ENCODE measurements at places on chromosomes 7 and 10.

GRCh38 chr10:43817368-43817767 lies 168.7 kb upstream of the ZNF32 start:
- no peak for DNase-seq

DNA sequence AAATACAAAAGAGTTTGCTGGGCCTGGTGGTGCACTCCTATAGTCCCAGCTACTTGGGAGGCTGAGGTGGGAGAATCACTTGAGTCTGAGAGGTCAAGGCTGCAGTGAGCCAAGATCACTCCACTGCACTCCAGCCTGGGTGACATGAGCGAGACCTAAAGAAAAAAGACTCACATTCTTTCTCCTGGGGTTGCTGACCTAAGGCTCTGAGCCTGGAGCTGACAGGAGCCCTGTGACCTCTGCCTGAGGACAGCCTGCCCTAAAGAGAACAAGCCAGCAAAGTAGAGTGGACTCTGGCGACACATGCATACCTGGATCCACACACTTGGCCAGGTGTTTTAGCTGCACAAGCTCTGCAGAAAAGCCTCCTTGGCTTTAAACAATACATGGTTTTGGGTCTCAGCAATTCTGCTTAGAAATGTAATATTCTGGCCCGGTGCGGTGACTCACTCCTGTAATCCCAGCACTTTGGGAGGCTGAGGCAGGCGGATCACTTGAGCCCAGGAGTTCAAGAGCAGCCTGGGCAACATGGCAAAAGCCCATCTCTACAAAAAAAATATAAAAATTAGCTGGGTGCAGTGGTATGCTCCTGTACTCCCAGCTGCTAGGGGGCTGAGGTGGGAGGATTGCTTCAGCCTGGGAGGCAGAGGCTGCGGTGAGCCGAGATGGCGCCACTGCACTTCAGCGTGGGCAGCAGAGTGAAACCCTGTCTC lies 58.4 kb downstream of the TMEM209 start:
- no peak for DNase-seq

DNA sequence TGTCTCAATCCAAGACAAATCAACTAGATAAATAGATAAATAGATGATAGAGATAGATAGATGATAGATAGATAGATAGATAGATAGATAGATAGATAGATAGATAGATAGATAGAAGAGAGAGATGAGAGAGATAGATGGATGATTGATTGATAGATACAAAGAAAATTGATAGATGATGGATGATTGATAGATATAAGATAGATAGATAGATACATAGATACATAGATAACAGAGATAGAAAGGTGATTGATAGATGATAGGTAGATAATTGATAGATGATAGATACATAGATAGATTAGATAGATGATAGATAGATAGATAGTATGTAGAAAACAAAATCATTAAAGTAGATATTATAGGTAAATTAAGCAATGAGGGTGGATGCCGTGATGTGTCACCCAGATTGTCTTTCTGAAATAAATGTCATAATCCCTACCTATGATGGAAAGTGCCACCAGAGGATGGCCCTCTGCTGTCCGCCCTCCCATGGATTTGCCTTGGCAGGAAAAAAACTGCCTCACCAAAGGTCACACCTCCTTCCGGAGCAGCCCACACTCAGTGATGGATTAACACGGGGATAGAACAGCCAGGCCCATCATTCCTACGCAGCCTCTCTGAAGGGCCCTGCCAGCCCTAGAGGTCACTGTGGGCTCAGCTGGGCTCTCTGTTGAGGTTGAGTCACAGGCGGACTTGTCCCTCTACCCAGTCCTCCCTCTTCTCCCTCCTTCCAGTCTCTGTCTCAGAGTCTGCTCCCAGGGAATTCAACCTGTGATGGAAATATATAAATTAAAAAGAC lies 50.8 kb downstream of the KCNH2 start:
- DNase-seq = no peak

DNA sequence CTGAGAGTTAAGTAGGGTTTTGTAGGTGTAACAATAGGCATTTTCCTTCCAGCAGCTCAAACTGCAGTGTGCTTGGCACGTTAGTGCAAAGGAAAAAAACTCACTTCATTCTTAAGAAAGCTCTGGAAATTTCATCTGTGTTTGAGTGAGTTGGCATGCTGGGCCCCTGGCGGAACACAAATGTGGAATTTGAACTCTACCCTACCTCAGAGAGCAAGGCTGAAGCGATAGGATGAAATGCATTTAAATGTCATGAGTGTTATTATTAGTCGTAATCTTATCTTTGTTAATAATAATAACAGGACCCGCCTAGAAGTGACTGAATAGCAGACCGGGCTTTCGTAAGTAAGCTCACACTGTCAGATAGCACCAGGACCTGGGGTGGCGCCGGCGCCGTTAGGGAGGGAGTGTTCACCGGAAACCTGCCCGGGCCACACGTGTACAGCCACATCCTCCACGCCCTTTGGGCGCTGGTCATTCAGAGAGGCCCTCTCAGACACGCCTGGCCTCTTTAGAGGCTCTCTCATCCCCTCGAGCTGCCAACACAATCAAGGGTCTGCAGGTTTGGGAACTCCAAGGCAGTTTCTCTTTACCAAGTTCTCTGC lies 63.5 kb downstream of the GRK5 start:
- no peak for DNase-seq

DNA sequence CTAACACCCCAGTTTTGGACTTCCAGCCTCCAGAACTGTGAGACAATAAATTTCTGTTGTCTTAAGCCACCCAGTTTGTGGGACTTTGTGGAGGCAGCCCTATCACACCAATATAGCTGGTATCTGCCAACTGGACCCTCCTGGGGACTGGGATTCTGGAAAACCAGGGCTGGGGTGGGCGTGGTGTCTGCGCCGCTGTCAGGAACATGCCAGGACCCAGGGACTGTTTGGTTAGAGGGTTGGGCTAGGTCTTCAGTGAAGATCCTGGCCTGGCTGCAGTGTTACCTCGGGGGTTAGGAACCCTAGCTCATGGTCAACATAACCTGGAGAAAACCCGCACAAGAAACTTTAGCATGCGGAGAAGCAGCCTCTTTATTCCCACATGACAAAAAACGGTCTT lies 42.6 kb downstream of the PNLIPRP2 start:
- no peak for DNase-seq

GRCh38 chr7:33757563-33758165 lies 147.7 kb upstream of the BMPER start:
- DNase-seq = peak; percentile 49

DNA sequence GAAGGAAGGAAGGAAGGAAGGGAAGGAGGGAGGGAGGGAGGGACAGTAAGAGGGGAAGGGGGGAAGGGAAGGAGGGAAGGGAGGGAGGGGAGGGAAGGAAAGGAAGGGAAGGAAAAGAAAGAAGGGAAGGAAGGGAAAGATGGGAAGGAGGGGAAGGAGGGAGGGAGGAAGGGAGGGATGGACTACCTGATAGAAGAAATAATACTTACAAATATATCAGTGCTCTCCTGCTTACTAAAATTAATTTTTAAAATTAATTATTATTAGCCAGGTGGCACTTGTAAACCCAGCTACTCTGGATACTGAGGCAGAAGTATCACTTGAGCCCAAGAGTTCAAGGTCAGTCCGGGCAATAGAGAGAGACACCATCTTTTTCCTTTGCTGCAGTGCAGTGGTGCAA lies 18.5 kb downstream of the ZC3HC1 start:
- DNase-seq = no peak

GRCh38 chr10:11553773-11554381 lies 57.6 kb downstream of the USP6NL start:
- peak; percentile 79 for DNase-seq

DNA sequence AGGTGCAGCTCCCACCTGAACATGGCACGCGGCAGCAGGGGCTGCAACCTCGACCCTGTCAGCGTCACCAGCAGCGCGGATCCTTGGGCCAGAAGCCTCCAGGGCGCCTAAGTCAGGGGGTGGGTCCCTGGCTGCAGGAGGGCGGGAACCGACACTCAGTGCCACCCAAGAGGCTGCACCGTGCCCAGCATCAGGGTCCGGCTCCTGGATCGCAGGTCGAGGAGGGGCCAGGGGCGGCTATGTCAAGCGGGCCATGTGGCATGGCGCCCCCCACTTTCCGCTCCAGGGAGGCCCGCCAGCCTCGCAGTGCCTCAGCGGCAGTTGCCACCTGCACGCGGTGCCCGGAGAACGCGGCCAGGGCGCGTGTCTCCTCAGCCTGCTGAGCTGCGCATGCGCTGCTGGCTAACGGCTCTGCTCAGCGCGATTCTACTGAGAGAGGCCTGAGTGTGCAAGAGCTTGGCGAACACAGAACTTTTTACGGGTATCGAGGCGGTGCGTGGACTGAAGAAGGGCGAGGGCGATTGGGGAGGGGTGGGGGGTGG lies at the start of gene ANKRD30A:
Gene ANKRD30A, plus strand, starts transcription at position 408 of the 542 bp plus-strand sequence. CDS start 190 bp downstream, outside the sequence.
- no peak for DNase-seq

DNA sequence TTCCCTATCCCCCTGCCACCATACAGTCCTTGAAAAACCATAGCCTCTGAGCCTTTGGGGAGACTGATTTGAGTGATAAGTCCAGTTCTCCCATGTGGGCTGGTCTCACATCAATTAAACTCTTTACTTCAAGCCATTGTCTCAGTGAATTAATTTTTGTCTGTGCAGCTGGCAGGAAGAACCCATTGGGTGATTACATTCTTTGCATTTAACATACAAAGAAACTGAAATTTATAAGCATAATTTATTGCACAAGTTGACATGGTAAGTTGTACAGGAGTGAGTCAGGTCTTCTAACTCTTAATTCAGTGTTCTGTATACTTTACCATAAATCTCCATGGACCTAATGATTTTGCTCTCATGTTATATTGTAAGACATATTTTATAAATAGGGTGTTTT lies 1613.0 kb upstream of the LRRTM3 start:
- DNase-seq = no peak

DNA sequence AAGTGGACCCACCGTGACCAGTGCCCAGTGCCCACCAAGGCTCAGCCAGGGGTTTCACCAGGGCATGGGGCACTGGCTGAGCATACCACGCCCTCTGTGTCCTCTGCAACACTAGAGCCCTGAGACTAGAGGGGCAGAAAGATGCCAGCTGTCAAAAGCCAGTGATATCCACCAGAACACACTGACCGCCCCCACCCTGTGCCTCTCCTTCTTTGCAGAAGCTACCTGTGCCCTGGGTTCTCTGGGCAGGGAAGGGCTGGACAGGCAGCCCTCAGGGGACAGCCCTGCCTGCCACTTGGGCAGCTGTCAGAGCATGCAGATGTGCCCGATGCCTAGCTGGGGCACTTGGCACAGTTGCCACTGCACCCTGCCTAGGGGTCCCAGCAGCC lies 494 bp downstream of the VSIR start:
- no peak for DNase-seq

DNA sequence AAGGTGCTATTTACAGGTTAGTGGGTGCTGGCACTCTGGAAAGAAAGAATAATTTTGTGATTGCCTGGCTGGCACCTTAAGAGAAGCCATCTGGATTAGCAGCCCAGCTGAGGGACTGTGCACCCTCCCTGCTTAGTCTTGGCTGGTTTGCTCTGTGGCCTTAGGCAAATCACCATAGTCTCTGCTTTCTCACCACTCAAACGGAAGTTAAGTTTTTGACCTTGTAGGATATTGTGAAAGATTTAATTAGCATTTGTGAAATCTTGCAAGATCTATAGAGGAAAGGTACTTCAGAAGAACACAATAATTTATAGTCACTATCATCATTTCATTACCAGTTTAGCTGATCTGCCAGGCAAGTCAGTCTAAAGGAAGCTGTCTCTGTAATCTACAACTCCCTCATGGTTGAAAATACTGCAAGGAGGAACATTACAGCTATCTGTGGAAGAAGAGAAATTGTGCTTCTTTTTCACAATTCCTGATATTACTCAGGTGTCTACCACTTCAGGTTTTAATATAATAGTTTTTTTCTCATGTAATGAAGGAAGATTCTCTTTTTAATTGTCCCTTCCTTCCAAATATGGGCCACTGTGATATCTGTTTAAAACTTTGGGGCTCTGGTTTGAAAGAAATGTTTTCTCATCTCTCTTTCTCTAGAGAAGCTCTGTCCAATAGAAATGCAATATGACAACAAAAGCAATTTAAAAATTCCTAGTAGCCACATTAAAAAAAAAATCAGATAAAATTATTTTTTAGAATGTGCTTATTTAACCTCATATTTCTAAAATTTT lies 219.6 kb downstream of the PTEN start:
- no peak for DNase-seq

DNA sequence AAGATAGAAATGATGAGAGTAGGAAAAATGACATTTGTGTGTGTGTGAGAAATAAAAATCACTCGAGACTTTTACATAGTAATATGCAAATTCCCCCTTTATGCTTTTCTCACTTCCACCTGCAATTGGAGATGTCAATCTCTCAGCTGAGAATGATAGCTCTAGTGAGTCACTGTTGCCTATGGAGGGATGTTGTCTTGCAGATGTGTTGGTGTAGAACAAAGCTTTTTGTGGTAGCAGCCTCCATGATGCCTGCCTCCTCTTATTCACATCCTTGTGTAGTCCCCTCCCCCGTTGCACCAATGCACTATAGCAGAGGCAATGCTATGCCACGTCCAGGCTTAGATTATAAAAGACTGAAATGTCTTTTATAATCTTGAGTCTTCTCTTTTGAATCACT lies 33.8 kb downstream of the SPAG6 start:
- DNase-seq = no peak

- peak; percentile 87 for DNase-seq
Measured at GRCh38 chr10:89367529-89367928, 10.3 kb upstream of the IFIT1B start.

DNA sequence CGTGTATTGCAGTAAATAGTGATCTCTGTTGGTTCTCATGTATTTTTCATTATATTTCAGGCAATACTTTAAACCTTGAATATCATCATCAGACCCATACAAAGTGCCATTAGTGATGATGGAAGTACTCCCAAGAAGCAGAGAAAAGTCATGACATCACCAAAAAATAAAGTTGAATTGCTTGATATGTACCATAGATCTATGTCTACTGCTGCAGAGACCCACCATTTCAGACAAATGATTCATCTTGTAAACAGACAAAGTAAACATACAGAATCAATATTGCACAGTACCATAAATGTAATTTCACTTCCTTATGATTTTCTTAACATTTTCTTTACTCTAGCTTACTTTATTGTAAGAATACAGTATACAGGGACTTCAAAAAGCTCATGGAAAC lies 347.8 kb downstream of the IPMK start:
- DNase-seq = no peak

- no peak for DNase-seq
Measured at GRCh38 chr7:143936087-143937009, 1.3 kb downstream of the OR2F2 start.

DNA sequence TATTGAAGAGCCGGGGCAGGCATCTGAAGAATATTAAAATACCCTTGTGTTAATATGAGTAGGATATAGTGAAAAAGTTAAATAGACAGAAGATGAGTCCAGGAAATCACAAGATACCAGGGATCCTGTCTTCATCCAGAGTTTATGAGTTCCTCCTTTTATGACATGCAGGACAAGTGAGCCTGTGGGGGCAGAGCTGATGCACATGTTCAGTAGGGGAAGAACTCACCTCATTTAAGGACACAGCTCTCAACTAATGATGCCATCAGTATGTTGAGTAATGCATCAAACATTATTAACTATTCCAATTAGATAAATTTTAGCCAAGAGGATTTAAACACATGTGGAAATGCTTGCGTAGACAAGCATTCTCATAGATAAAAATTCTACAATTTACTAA lies 435.8 kb upstream of the AKR1E2 start:
- no peak for DNase-seq

- DNase-seq = no peak
Measured at GRCh38 chr10:29970576-29970975, 88.8 kb downstream of the JCAD start.
